ENCODE measurements at places on chromosomes 4 and X.

- no peak for DNase-seq
Observed at GRCh38 chrX:153596981-153597750, 1.8 kb downstream of the CCNQ start.

- no peak for DNase-seq
Observed at GRCh38 chrX:129659141-129659540, 4.4 kb upstream of the APLN start.

- DNase-seq, result peak; percentile 48
Observed at GRCh38 chr4:113116414-113117357, 67.2 kb downstream of the ANK2 start.

DNA sequence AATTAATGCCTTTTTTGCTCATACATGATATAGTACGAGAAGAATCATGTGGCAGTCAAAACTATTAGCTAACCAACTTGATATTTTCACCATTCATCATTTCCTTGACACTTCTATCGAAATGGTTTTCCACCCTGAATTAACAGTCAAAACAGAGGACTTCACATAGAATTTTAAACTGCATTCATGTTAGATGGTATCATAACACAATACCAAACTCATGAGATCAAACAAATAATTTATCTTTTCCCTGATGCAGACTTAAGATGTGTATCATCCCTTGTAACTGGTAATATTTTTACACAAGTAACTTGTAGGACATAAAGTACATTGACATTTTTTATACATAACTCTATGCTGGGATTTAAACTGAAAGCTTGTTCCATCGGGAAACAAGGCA lies 18.2 kb upstream of the ANTXR2 start:
- no peak for DNase-seq

GRCh38 chr4:89482251-89482650 lies 174.7 kb upstream of the GPRIN3 start:
- peak; percentile 55 for DNase-seq

- no peak for DNase-seq
Observed at GRCh38 chr4:79013756-79014155, 74.5 kb upstream of the PAQR3 start.

DNA sequence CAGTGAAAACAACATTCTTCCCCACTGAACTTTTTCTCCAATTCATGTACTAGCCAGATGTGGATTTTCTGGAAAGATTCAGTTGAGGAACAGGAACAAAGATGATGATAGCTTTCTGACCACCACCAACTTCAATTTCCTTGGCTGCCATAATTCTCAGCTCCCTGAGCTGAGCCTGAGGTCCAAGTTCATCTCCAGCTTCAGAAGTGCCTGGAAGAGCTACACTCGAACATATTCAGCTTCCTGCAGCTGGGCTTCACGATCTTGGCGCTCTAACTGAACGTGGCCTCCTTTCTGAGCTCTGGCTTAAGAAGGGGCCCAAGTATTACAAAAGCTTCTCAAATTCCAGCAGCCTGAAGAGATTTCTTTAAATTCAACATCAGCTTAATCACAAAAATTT lies 83.9 kb downstream of the QDPR start:
- no peak for DNase-seq

DNA sequence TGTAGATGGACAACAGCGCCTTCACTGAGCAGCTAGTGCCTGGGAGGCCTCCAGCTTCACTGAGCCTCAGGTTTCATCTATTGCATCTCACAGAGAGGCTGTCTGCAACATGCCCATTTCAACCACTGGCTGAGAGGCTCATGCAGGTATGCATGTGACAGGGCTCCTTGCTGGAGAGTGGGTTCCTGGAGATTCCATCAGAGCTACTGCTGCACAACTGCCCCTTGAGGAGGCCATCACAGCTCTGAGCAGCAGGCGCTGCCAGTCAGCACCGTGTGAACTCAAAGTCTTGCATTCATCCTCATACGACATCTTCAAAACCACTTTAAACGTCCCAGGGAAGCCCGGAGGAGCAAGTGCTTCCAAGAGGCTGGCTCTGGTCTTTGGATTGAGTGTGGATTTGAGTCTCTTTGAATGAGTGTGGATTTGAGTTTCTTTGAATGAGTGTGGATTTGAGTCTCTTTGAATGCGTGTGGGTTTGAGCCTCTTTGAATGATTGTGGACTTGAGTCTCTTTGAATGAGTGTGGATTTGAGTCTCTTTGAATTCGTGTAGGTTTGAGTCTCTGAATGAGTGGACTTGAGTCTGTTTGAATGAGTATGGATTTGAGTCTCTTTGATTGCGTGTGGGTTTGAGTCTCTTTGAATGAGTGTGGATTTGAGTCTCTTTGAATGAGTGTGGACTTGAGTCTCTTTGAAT lies 8.7 kb downstream of the P2RY8 start:
- no peak for DNase-seq

GRCh38 chr4:653831-654502 lies 20.1 kb downstream of the ATP5ME start:
- no peak for DNase-seq

- no peak for DNase-seq
Observed at GRCh38 chrX:152170621-152171020, 32.2 kb upstream of the MAGEA10 start.

- DNase-seq, result no peak
Observed at GRCh38 chrX:69152417-69152841, 12.8 kb downstream of the PJA1 start.

DNA sequence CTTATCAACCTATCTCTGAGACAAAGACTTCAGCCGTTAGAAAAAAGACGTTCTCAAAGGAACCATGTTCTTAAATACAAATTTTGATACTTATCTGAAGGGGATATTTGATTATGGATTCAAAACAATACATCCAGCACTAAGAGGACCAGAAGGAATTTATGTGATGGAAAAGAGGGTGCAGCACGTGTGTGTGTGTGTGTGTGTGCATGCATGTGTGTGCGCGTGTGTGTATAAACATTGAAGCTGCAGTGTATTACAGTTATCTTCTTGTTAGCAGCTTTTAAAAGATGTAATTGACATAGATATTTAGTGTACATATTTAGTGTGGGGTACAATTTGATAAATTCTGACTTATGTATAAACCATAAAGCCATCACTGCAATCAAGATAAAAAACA lies 44.9 kb downstream of the ANK2 start:
- DNase-seq, result no peak

GRCh38 chrX:31070057-31070468 lies 1.8 kb downstream of the FTHL17 start:
- DNase-seq, result no peak

GRCh38 chr4:66219401-66219800 lies 549.1 kb upstream of the EPHA5 start:
- no peak for DNase-seq

- no peak for DNase-seq
Observed at GRCh38 chr4:169618986-169619385, 1.4 kb upstream of the CLCN3 start.

DNA sequence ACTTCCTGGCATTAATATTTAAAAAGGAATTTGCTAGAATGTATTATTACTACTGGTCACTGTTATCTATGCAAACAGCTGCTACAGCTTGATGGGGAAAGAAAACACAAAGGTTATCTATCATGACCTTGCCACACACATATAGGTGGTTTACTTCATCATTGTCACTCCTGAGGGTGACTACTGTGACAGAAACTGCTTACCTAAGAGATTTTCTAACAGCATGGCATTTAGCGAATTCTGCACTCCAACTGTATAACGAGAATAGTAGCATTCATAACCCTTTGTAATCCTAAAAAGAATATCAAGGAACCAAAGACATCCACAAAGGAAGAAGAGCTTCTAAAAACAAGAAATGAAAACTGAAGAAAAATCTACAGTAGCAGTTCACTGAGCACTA lies 74.6 kb upstream of the SPOCK3 start:
- DNase-seq, result no peak

DNA sequence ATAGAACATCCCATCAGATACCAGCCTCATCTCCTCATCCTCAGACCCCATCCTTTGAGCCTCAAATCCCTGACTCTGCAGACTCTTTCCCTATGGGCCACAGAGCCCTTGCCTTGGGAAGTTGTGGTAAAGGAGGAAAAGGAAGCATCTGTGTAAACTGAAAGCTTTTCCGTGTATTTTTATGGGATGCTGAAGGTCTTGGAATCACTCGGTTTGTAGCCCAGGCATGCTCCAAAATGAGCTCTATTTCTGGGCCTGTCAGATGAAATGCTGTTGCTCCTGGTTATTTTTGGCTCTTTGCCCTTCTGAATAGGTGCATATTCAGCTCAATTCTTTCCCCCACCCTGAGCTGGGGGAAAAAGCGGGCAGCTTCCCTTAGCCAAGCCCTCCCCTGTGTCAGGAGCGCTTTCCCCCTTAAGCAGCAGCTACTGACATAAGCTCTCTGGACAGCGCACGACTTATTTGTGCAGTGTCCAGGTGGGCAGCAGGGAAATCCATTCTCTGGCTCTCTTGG lies 5.0 kb upstream of the SEL1L3 start:
- DNase-seq, result no peak

GRCh38 chr4:148980782-148981480 lies 538.7 kb upstream of the NR3C2 start:
- no peak for DNase-seq

DNA sequence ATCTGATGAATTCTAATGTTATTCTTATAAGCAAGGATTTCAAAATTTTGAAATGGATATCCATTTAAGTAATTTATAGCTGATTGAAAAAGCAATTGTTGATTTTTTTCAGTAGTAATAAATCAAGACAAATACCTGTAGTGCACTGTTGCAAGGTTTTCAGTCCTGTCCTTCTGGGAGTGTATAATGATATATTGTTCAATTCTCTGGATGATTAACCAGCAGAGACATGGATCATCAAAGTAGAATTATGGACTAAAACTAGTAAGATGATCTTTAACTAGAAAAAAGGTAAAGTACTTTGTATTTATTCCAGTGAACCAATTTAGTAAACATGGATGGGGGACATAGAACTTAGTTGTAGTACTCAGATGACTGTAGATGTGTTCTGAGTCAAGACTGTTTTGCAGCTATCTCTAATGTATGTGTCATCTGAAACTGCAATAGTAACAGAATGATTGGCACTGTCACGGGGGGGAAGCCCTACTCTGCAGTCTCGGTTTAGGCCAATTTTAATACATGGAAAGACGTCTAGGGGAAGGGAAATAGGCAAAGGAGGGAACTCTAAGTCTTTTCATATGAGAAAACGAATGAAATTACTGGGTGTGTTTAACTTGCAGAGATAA lies 121.9 kb downstream of the GLRA3 start:
- DNase-seq, result no peak

- DNase-seq, result no peak
Observed at GRCh38 chrX:24266996-24267395, 46.9 kb downstream of the SUPT20HL2 start.

GRCh38 chr4:27807207-27807606 lies 946.6 kb downstream of the STIM2 start:
- no peak for DNase-seq

DNA sequence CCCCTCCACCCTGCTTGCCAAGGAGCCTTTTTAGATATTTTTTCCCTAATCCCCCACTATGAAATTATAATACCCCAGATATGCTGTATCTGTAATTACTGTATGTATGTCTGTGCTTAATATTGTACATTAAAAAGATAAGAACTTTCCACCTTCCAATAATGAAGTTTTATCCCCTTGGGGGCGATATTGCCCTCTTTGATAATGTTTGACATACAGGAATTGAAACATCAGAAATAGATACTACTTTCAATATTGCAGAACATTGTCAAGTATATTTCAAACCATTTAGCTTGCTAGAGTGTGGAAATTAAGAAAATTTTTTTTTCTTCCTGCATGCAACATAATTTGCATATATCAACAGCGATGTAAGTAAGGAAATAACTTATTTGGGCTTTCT lies 58.9 kb downstream of the NAF1 start:
- DNase-seq, result no peak

- no peak for DNase-seq
Observed at GRCh38 chrX:153767674-153768055, 3.6 kb downstream of the PLXNB3 start.

DNA sequence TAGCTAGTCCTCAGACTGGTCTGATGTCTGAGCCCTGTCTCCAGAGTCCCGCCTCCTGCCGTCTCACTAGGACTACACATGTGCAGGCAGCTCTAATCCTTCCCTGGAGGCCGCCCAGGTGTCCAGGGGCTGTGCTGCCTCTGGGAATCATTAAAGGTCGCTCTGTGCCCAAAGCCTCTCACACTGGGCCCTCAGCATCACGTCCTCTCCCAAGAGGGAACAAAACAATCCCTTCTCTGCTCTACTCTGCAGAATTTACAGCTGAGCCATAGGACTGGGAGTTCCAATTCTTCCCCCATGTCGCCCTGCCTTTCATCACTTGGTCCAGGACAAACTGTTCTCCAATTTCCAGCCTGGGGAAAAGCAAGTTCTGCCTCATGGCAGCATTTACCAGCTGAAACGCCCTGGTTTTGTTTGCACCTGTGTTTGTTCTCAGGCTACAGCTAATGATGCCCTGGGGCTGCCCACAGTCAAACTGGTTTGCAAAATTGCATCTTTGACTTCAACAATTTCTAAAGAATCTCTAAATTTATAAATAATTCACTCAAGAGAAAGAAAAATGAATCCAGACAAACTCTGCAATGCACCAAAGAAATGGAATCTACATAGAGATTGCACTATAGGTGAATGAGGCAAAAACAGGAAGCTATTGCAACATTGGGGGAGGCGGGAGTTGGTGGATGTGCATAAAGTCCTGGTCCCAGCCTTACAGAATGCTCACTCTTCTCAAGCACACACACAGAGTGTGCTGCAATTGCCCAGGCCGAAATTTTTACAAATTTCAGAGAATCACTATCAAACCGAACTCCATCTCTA lies 7.2 kb upstream of the MRFAP1 start:
- DNase-seq, result no peak

- peak; percentile 73 for DNase-seq
Observed at GRCh38 chrX:123884809-123885408, 25.1 kb downstream of the XIAP start.

GRCh38 chrX:103099691-103100090 lies 6.7 kb upstream of the NXF3 start:
- no peak for DNase-seq

DNA sequence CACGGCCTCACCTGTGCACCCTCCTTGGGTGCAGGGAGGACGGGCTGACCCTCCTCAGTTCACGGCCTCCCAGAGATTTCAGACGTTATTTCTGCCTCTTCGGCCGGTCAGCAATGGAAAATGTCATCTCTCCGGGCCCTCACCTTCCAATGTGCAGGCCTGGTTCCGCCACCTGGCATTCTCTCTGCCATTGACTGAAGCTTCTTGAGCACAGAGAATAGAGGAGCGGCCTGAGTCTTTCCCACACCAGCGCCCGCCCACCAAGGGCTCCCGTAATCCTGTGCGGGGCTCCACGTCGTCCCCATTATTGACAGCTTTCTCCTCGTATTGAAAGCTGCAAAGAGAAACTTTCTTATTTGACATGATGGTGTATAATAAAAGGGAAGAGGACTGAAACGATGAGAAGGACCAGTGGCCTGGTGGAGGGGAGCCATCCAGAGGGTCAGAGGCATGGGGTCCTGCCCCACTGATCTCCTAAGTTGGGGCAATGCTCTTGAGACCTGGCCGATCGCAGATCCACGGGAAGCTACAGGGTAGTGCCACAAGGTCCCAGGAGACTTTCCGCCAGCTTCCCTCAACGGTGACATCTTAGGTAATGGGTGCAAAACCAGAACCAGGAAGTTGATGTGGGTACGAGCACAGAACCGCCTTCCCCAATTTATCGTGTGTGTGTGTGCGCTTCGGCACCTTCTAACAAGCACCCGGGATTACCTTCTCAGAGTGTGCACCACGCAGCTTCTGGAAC lies 20.6 kb downstream of the HTRA3 start:
- DNase-seq, result no peak

GRCh38 chr4:15654593-15655222 lies 449 bp downstream of the FBXL5 start:
- peak; percentile 74 for DNase-seq

GRCh38 chrX:125205133-125205917 lies 114.3 kb upstream of the TEX13C start:
- DNase-seq, result peak; percentile 70

All from hepatocyte (in vitro differentiated cells).